Natural killer cell (primary cell): ENCODE measurements at places on chromosomes 3 and 15. TPM values are rescaled to one million over a fixed set of nuclear protein-coding genes. Genes with fewer than 3 reads are reported as not detected.

- DNase-seq = no peak
- no peak overlapping the region for H3K4me3 ChIP-seq
- H3K4me1 ChIP-seq = no peaks in the 10 kb centered on the region
- H3K36me3 ChIP-seq = no peaks in the 10 kb centered on the region
- no peak overlapping the region for H3K27ac ChIP-seq
- no peaks in the 10 kb centered on the region for H3K27me3 ChIP-seq
Measured at GRCh38 chr3:188742755-188743550, 428.8 kb upstream of the TPRG1 start.

The CALML4 gene
- 2.1 TPM for total RNA-seq

GRCh38 chr15:76101655-76102054 is 41.9 kb downstream of the TMEM266 start:
- H3K36me3 ChIP-seq = no peaks in the 10 kb centered on the region
- no peak overlapping the region for H3K4me3 ChIP-seq
- H3K27ac ChIP-seq = no peak overlapping the region
- no peak for DNase-seq

The GPR62 gene
- not detected for total RNA-seq

GRCh38 chr3:171569571-171570132 is 109.4 kb upstream of the TNIK start:
- DNase-seq = no peak
- H3K36me3 ChIP-seq = no peaks in the 10 kb centered on the region
- H3K27me3 ChIP-seq = no peaks in the 10 kb centered on the region
- no peaks in the 10 kb centered on the region for H3K4me1 ChIP-seq

- H3K27me3 ChIP-seq = no peaks in the 10 kb centered on the region
- H3K4me1 ChIP-seq = no peaks in the 10 kb centered on the region
- H3K4me3 ChIP-seq = no peak overlapping the region
- H3K27ac ChIP-seq = no peak overlapping the region
- H3K36me3 ChIP-seq = no peaks in the 10 kb centered on the region
Measured at GRCh38 chr3:188780193-188781147, 391.3 kb upstream of the TPRG1 start.

- no peak overlapping the region for H3K4me3 ChIP-seq
- H3K27me3 ChIP-seq = no peaks in the 10 kb centered on the region
- no peak overlapping the region for H3K27ac ChIP-seq
- H3K36me3 ChIP-seq = no peaks in the 10 kb centered on the region
- DNase-seq = no peak
- H3K4me1 ChIP-seq = no peaks in the 10 kb centered on the region
Measured at GRCh38 chr3:77668376-77668775, 628.5 kb downstream of the ROBO2 start.

DNA sequence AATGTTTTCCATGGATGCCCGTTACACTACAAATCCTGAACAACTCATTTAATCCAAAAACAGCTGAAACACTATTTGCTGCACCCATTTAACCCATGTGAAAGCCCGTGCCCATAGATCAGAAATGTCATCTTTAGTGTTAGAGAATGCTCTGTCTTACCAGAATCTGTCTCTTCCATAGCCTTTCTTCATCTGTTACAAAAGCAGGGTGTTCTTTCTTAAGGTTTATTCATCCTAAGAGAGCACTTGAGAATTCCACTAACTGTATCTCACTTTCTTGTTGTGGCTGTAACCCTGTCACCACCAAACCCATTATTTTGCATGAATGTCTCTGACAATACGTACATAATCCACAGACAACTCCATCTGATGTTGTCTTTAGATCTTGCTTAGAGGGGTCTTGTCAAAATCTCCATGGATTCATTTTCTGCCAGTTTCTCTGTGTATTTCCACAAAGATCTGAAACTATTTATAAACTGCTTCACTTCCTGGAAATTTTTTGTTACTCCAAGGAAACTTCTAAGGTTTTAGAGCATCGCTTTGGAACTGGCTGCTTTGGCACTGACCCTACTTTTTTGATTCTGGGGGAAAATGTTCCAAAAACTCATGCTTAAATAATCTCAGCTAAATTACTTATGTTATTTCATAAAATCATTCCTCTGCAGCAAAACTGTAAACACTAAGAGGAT is 167.8 kb upstream of the CCDC54 start:
- H3K4me1 ChIP-seq = no peaks in the 10 kb centered on the region
- no peaks in the 10 kb centered on the region for H3K27me3 ChIP-seq
- no peak overlapping the region for H3K27ac ChIP-seq
- no peak for DNase-seq

DNA sequence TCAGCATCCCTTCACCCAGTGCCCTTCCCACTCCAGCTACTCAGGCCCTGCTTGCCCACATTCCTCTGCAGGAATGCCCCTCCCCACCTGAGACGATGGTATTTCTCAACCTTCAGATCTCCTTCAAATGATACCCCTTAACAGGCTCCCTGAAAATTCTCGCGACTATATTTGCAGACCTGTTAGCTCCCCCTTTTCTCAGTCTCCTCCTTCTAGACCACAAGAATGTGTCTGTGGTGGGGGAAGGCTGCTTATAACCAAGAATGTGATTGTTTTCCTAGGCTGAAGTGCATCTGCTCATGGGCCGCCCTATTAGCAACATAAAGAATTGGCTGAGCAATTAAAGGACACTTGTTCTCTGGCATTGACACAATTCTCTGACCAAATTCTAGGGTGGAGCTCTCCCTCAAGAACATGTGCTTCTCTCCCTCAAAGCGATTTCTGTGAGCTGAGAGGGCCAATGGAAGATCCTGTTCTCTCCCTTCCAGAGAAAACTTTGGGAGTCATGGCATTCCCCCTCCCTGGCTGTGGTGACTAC is 19.1 kb upstream of the LIMD1 start:
- H3K27ac ChIP-seq = no peak overlapping the region
- no peaks in the 10 kb centered on the region for H3K4me1 ChIP-seq
- DNase-seq = no peak

The CFAP100 gene
- not detected for total RNA-seq

DNA sequence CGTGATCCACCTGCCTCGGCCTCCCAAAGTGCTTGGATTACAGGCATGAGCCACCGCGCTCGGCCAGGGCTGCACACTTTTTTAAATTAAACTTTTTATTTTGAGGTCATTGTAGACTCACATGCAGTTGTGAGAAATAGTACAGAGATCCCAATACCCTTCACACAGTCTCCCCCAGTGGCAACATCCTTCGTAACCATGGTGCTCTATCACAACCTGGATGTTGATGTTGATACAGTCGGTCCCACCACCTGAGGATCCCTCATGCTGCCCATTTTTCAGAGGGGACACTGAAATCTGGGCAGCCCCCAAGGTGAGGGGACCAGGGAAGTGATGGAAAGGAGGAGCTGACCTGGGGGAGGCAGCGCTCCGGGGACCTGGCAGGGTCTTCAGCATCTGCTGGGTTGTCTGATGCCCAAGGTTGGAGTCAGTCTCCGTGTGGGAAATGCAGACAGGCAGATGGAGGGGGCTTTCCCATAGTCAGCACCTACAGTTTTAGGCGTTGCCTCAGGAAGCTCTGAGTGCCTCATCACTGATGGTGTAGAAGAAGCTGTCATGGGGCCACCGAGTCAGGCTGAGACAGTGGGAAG is 17.1 kb downstream of the FAH start:
- H3K4me3 ChIP-seq = no peak overlapping the region
- no peak for DNase-seq
- H3K4me1 ChIP-seq = no peaks in the 10 kb centered on the region
- no peaks in the 10 kb centered on the region for H3K36me3 ChIP-seq
- no peak overlapping the region for H3K27ac ChIP-seq
- no peaks in the 10 kb centered on the region for H3K27me3 ChIP-seq

GRCh38 chr15:48449734-48450133 is 118.5 kb downstream of the DUT start:
- DNase-seq = no peak
- no peaks in the 10 kb centered on the region for H3K27me3 ChIP-seq
- H3K4me3 ChIP-seq = no peak overlapping the region
- H3K4me1 ChIP-seq = no peaks in the 10 kb centered on the region
- no peaks in the 10 kb centered on the region for H3K36me3 ChIP-seq
- no peak overlapping the region for H3K27ac ChIP-seq

GRCh38 chr3:180855364-180855763 is 57.1 kb upstream of the FXR1 start:
- no peaks in the 10 kb centered on the region for H3K4me1 ChIP-seq
- no peaks in the 10 kb centered on the region for H3K36me3 ChIP-seq
- no peaks in the 10 kb centered on the region for H3K27me3 ChIP-seq
- H3K27ac ChIP-seq = no peak overlapping the region
- no peak for DNase-seq
- no peak overlapping the region for H3K4me3 ChIP-seq

- no peaks in the 10 kb centered on the region for H3K4me1 ChIP-seq
- H3K27ac ChIP-seq = no peak overlapping the region
- no peak overlapping the region for H3K4me3 ChIP-seq
- DNase-seq = no peak
- H3K36me3 ChIP-seq = no peaks in the 10 kb centered on the region
Measured at GRCh38 chr3:31699309-31699953, 166.7 kb downstream of the STT3B start.

The ULK3 gene
- total RNA-seq = 75.1 TPM

DNA sequence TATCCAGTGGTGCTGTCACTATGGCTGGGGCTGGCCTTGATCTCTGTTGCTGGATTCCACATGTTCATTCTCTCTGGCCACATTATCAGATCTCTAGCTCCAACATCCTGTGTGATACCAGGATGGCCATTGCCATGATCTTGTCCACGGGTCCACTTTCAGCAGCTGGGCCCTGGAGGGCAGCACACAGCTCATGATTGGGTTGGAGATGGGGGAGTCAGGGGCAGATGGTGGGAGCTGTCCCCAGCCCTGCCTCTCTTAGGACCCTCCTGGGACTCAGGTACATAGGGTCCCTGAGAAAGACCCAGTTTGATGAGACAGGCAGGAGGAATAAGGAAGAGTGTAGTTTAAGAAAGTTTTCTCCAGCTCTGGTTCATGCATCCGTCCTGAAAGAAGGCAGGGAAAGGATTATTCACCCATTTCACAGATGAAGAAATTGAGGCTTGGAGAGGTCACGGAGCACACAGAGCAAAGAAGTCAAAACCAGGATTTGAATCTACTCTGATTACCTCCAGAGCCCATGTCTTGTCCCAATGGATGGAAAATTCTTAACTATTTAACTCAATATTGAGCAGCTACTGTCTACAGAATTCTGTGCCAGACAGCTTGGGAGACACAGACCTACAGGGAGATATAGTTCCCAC is 100.5 kb downstream of the LINGO1 start:
- no peak overlapping the region for H3K4me3 ChIP-seq
- no peaks in the 10 kb centered on the region for H3K36me3 ChIP-seq
- H3K4me1 ChIP-seq = peaks cover 3% of the 10 kb centered on the region
- no peaks in the 10 kb centered on the region for H3K27me3 ChIP-seq

DNA sequence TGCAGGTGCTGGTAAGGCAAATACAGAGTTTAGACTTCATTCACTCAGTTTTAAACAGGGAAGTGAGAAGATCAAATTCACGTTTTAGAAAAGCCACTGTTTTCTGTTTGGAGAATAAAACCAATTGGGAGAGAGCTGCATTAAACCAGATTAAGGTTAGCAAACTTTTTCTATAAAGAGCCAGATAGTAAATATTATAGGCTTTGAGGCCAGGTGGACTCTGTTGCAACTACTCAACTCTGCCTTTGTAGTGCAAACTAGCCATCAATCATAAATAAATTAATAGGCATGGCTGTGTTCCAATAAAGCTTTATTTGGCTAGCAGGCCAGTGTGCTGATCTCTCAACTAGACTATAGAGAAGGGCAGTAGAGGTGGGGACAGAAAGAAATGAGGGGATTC is 33.5 kb downstream of the SUCLG2 start:
- H3K36me3 ChIP-seq = peaks cover 24% of the 10 kb centered on the region
- no peaks in the 10 kb centered on the region for H3K27me3 ChIP-seq
- no peaks in the 10 kb centered on the region for H3K4me1 ChIP-seq
- H3K27ac ChIP-seq = no peak overlapping the region
- H3K4me3 ChIP-seq = no peak overlapping the region
